Stimulated activated CD8-positive, alpha-beta memory T cell treated with anti-CD3 and anti-CD28 coated beads, Interleukin-7, amount 100 ng/mL, for 1 hour (primary cell): ENCODE measurements at places on chromosomes 11 and 22.

DNA sequence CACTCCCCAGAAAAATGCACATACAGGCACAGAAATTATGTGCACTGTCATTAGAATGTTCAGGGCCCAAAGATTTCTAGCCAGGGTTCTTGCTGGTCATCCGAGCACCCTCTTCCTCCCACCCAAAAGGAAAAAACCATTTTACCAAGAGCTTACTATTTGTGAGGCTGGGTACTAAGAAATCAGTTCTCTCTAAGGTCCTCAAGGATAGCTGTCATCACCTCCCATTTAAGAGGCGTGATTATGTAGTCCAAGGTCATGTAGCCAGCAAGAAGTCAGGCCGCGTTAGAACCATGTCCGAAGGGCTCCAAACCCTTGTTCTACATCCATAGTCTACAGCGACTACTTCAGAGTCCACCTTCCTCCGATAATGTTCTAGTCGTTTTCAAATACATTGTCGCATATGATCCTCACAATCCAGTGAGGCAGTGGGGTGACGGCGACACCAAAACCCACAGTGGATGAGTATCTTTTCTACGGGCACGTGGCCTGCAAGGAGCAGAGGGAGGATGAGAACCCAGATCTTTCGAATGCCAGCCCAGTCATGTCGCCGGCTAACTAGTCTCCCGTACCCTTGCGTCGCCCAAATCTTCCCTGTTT, 634 bp downstream of the TIMM8B start:
- DNase-seq, result no peak

DNA sequence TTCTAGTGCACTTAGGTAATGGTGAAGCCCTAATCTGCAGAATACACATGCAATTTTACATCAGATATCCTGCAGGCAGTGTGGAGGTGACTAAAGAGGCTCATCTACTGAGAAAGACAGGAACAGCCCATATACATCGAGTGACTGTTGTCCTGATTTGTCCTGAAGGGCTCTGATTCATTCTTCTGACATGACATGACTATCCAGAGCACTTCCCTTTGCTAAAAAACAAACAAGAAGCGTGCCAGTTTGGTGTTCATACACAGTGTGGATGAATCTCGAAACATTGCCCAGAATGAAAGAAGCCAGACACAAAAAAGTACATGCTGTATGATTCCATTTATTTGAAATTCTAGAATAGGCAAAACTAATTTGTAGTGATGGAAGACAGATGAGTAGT, 48.0 kb upstream of the AMPD3 start:
- no peak for DNase-seq

DNA sequence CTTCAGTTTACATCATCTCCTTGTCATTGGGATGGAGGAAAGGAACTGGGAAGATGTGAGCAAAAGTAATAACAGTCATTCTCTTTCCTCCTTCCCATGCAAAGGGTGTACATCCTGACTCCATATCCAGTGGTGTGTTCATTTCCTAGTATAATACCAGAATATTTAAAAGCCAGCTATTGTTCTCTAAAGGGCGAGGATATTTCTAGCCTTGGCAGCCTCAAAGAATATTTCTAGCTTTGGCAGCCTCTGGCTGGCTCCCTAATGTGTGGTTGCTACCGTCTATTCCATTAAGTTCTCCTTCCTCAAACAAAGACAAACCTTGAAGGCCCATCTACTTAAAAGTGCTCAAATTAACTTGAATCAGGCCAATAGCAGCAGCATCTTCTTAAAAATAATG, 114.0 kb downstream of the FAM76B start:
- DNase-seq, result no peak

GRCh38 chr22:40203572-40203971, 25.8 kb downstream of the TNRC6B start:
- no peak for DNase-seq

GRCh38 chr22:42334875-42335512, 64.5 kb upstream of the TCF20 start:
- no peak for DNase-seq

DNA sequence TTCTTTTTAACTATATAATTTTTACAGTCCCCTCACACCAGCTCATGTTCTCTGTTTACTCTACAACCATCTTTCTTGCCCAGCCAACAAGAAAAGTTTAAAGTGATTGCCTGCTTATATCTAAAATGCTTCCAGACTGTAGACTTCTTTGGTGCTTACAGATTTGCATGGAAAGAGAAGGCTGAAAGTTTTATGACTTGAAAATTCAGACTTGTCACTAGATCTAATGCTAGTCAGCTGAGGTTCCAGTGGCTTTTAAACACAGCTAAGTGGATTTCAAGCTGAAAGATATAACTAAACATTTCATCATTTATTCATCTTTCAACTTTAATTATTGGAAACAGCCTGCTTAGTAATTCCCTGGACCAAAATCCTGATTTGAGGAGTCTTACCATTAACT, 178.4 kb downstream of the NAV2 start:
- DNase-seq, result no peak

DNA sequence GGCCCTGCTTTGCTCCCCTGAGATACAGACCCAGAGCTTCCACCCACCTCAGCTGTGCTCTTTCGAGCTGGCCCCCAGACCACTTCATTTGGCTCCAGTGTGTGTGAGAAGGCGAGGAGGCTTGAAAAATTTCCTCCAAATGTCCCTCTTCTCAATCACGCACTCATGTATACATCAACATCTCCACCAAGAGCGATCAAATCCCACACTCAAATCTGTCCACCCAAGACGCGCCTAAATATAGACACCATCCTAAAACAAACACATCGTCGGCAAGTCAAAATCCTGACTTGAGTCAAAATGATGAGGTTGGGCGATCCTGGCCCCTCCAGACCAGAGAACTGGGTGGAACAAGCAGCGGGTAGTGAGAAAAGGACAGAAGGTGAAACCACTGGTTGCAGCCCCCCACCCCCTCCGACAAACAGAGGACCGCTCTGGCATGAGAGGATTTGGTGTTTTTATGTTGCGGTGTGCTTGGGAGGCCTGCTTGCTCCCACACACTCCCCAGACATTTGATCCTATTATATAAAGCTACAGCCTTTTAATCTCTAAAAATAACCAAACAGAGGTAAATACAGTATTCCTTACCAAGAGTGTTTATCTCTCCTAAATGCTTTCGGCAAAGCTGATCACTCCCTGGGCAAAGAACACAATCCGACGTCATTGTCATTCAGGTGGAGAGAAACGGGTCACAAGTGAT, 10.2 kb downstream of the MN1 start:
- DNase-seq, result no peak

GRCh38 chr11:69705351-69705811, 1.6 kb upstream of the FGF19 start:
- DNase-seq, result no peak

- no peak for DNase-seq
These were observed 775.0 kb upstream of the LRRC4C start for GRCh38 chr11:42234451-42234951.

- no peak for DNase-seq
These were observed 5.7 kb downstream of the KCTD17 start for GRCh38 chr22:37057226-37057625.

DNA sequence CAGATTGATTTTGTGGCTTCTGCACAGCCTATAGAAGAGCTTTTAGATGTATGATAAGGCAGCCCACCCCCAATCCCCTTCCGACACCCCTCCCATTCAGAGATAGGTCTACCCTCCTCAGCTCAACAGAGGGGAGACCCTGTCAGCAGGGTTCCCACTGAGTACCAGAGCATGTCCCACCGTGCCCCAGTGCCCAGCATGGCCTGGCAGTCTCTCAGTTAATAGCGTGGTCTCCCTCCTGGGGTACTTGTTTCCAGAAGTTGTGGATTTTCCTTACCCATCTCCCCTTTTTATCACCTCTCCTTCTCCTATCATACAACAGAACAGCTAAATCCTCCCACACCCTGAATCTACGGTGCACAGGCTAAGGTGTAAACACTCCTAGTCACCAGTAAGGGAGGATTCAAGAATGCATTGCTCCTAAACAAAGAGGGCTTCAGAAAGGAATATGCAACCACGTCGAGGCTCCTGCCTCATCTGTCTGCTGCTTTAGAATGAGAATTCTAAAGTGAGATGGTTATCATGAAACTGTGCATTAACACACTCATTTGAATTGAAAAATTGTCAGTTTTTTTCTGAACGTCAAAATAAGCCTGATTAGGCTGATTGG, 6.7 kb downstream of the PLAAT2 start:
- DNase-seq, result no peak

- DNase-seq, result no peak
These were observed 5.8 kb upstream of the EMID1 start for GRCh38 chr22:29199702-29200400.

GRCh38 chr11:47672283-47672730, 29.9 kb upstream of the MTCH2 start:
- no peak for DNase-seq

GRCh38 chr11:80559942-80560341, 1119.1 kb upstream of the TENM4 start:
- DNase-seq, result no peak

DNA sequence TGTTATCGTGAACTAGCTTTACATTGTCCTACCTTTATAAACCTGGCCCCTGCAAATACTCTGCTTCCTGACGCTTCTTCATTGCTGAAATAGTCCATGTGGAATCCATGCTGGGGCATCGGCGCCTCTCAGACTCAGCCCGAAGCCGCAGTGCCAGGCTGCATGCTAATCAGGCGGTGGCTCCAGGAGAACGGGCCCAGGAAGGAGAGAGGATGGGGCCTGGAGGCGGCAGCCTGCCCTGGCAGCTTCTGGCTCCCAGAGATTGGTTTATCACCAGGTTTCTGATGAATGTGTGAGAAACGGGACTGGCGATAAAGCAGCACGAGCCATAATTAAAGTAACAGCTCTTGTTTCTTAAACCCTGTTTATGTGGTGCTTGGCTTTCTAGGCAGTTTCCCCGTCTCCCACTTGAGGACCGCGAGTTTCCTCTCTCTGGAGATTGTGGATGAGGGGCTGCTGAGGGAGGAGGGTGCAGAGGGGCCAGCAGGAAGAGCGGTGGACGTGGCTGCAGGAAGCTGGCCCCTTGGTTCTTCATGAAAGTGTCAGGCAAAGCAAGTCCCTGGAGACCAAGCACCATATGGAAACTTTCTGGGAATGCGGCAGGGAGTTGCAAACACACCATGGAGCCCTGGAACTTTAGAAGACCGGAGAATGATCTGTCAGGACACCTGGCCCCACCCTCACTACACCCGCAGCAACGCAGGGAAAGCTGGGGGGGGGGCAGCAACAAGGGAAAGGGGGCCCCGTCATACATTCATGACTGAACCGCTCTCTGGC, 93.4 kb downstream of the NTM start:
- no peak for DNase-seq

DNA sequence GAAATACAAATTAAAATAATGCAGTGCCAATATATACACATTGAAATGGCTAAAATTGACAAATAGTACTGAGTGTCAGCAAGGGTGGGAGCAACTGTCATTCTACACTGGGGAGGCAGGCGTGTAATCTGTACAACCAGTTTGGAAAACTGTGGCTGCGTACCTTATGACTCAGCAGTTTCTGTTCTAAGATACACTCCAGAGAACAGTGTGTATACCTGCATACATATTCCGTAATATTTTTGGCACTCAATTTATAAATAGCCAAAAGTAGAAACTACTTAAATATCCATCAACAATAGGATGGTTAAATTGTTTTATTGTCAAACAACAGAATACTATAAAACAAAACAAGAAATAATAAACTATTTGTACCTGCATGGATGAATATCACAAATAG, 57.6 kb downstream of the RNF169 start:
- DNase-seq, result no peak

DNA sequence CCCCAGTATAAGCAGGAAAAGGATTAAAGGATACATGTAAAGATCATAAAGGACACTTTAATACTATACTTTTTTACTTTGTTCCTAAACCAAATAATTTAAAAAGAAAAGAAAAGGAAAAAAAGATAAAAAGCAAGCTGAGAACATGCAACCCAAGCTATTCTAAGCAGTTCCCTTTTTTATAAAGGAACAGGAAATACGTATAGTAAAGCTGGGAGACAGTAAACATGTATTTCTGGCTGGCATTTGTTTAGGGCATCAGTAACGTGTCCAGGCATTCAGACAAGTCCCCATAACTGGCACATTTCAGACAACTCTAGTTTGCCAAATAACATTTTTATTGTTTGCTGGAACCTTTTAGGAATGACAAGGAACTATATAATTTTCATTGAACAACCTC, 24.9 kb downstream of the BCO2 start:
- no peak for DNase-seq

- DNase-seq, result no peak
These were observed 5.6 kb upstream of the MPEG1 start for GRCh38 chr11:59218319-59218718.

- no peak for DNase-seq
These were observed 109.0 kb downstream of the EMSY start for GRCh38 chr11:76553554-76554476.

- no peak for DNase-seq
These were observed 5.8 kb downstream of the CD44 start for GRCh38 chr11:35144806-35145205.

DNA sequence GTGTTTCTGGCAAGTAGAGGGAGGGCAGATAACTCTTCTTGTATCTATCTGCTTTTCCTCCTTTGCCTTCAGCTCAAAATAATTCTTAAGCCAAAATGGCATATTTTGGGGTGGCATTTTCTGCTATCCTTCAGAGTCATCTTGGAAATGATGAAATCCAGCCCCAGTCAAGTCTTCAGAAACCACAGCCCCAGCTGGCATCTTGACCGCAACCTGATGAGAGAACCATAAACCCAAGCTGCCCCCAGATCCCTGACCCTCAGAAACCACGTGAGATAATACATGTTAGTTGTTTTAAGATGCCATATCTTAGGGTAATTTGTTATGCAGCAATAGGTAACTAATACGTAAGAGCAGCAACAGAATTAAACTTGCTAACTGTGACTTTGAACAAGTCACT, 15.1 kb upstream of the PAMR1 start:
- DNase-seq, result no peak
